ENCODE measurements at places on chromosomes 7 and 10. TPM values are rescaled to one million over a fixed set of nuclear protein-coding genes. Genes with fewer than 3 reads are reported as not detected.

The CLDN3 gene
- 11.0 TPM for total RNA-seq

The SLC26A3 gene
- not detected for total RNA-seq

The MALRD1 gene
- total RNA-seq, result 0.57 TPM

The CCDC172 gene
- total RNA-seq, result not detected

The OR6V1 gene
- total RNA-seq, result not detected

The GJC3 gene
- total RNA-seq, result not detected

The GPRIN2 gene
- 9.1 TPM for total RNA-seq

The GDF2 gene
- total RNA-seq, result 3.5 TPM

The CPED1 gene
- total RNA-seq, result 3.2 TPM

The FOXI2 gene
- not detected for total RNA-seq

The ATP6V0A4 gene
- total RNA-seq, result 0.28 TPM

The SAMD9L gene
- total RNA-seq, result not detected

The PRKCQ gene
- total RNA-seq, result 3.7 TPM

DNA sequence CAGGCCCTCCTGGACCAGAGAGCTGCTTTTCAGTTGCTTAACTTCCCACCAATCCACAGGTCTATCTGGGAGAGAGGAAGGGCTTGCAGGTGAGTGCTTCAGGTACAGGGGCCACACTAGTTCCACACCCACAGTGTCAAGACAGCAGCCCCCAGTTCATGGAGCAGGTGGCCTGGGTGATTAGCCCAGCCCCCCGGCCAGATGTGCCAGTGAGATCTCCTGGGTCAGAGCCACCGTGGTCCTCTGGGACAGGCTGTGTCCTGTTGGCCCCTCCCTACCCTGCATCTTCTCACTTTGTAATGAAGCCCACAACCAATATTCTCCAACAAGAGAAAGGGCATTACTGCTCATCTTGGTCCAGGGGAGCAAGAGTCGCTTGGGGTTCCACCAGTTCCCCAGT is 30.6 kb downstream of the DRGX start:
- H3K36me3 ChIP-seq, result no peaks in the 10 kb centered on the region
- H3K4me1 ChIP-seq, result no peaks in the 10 kb centered on the region
- no peak overlapping the region for H3K4me3 ChIP-seq
- no peak for DNase-seq
- H3K27me3 ChIP-seq, result no peaks in the 10 kb centered on the region

DNA sequence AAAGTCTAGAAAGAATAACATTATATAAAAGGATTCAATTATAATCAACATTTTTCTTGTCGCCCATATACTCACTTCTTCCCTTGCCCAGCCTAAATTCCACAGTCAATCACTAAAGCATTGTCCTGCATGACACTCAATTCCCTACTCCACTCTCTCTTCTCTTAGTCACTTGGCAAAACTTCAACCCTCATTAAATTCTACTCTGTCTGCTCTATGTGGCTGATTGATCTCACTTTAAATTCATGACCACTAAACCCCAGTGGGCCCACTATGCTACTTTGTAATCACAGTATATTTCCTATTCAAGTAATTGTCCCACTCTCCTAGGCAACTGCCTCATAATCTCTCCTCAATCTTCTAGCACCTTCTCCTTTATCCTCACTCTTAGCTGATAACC is 54.1 kb downstream of the MTERF1 start:
- H3K36me3 ChIP-seq, result no peaks in the 10 kb centered on the region
- no peaks in the 10 kb centered on the region for H3K27me3 ChIP-seq
- no peak overlapping the region for H3K4me3 ChIP-seq
- no peaks in the 10 kb centered on the region for H3K4me1 ChIP-seq

GRCh38 chr7:152050547-152050971 is 25.1 kb downstream of the GALNT11 start:
- H3K27me3 ChIP-seq, result no peaks in the 10 kb centered on the region
- H3K27ac ChIP-seq, result no peak overlapping the region
- no peak overlapping the region for H3K4me3 ChIP-seq

DNA sequence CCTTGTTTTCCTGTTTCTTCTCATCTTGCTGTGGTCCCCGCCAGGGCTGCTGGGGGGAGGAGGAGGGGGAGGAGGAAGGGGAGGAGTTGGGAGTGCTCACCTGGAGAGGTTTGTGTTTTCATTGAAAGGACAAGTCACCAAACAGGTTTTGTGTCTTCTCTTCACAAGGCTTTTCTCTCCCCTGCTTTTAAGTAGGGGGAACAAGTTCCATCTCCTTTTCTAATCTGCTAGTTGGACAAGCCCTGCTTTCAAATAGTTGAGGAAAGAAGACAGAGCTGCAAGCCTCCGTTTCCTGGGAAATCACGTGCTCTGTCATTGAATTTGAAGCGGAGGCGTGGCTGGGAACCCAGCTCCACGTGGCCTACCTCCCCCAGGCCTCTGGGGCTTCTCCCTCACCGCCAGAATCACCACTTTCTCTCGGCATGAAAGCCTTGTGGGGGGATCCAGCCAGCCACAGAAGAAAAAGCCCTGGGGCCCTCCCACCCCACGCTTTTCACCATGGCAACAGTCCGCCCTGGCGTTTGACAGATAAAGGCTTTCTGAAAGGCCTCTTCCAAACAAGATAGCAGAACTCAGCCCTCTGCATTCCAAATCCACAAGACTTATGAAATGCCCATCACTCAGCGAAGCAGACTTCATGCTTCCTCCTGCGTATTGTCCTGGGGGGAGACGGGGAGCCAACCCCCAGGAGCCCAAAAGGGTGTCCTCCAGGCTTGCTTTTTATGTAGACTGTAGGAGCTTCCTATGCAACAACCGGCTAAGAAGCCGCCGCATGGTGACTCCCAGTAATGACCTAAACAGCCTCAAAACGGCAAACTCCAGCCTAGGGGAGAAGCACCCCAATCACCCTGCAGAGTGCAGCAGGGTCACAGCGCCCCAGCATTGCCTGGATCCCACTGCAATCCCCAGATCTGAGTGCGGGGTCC is 51.7 kb downstream of the PROSER2 start:
- peak overlapping the region; percentile 96 for H3K27ac ChIP-seq
- no peak overlapping the region for H3K4me3 ChIP-seq
- peaks cover 60% of the 10 kb centered on the region for H3K4me1 ChIP-seq
- peak; percentile 96 for DNase-seq

- H3K27me3 ChIP-seq, result no peaks in the 10 kb centered on the region
- H3K27ac ChIP-seq, result peak overlapping the region; percentile 60
- H3K4me1 ChIP-seq, result peaks cover 33% of the 10 kb centered on the region
- H3K36me3 ChIP-seq, result no peaks in the 10 kb centered on the region
Observed at GRCh38 chr10:96287392-96288105, 16.2 kb upstream of the BLNK start.

GRCh38 chr7:46109437-46109836 is 188.4 kb upstream of the IGFBP3 start:
- H3K27me3 ChIP-seq, result no peaks in the 10 kb centered on the region
- DNase-seq, result no peak
- H3K4me1 ChIP-seq, result peaks cover 13% of the 10 kb centered on the region

DNA sequence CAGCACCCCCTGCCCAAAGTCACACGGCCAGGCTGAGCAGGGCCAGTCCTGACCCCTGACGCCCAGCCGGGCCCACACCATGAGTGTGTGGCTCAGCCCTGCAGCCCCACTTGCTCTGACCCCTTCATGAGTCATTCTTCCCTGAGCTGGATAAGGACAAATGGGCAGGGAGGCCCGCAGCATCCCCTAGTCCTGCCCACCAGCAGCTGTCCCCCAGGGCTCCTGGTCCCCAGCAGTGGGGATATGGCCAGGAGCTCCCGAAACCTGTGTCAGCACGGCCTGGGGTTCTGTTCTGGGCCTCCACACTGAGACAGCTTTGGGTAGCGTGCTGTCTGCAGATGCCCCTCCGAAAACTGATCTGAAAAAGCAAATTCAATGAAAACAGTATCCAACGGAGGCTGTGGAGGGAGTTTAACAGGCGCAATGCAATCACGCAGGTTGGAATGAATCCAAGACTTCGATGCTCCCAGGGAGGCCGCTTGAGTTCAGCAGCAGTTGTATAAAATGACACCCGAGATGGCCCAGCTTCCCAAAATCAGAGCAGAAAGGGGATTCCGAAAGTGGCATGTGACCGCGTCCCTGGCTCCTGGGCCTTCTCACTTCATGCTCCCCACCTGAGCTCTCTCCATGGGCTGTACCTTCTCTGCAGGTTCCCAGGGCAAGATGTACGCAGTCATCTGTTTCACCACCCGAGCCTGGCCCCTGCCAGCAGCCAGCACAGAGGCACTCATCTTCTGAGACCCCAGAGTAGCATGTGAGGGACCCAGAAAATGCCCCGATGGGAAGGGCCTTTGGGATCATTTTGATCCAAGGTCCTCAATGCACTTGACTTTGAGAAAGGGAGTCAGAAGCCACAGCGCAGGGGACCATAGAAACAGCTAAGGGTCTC is 214.1 kb downstream of the USP6NL start:
- DNase-seq, result peak; percentile 3
- no peaks in the 10 kb centered on the region for H3K36me3 ChIP-seq
- no peak overlapping the region for H3K27ac ChIP-seq
- H3K4me3 ChIP-seq, result no peak overlapping the region
- no peaks in the 10 kb centered on the region for H3K27me3 ChIP-seq
- no peaks in the 10 kb centered on the region for H3K4me1 ChIP-seq

- DNase-seq, result no peak
- H3K27ac ChIP-seq, result no peak overlapping the region
- no peak overlapping the region for H3K4me3 ChIP-seq
- H3K36me3 ChIP-seq, result no peaks in the 10 kb centered on the region
Observed at GRCh38 chr10:65294329-65294728, 1631.5 kb upstream of the LRRTM3 start.

DNA sequence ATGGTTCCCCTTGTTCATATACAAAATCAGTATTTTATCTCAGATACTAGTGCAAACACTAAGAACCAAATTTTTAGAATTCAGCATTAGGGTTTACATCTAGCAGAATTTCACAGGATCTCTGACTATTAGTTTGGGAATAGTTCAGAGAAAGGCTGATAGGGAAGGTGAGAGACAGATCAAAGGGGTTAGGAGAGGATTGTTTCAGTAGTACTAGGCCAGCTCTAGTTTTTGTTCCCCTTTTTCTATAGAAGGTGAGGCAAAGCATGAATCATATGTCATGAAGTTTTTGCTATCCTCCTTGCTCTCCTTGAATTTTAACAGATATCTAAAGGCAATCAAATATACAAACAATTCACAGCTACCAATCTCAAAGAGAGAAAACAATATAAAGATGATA is 26.1 kb upstream of the CTNNA3 start:
- no peaks in the 10 kb centered on the region for H3K36me3 ChIP-seq
- DNase-seq, result no peak
- no peak overlapping the region for H3K27ac ChIP-seq
- H3K4me1 ChIP-seq, result no peaks in the 10 kb centered on the region
- H3K27me3 ChIP-seq, result no peaks in the 10 kb centered on the region
- no peak overlapping the region for H3K4me3 ChIP-seq

DNA sequence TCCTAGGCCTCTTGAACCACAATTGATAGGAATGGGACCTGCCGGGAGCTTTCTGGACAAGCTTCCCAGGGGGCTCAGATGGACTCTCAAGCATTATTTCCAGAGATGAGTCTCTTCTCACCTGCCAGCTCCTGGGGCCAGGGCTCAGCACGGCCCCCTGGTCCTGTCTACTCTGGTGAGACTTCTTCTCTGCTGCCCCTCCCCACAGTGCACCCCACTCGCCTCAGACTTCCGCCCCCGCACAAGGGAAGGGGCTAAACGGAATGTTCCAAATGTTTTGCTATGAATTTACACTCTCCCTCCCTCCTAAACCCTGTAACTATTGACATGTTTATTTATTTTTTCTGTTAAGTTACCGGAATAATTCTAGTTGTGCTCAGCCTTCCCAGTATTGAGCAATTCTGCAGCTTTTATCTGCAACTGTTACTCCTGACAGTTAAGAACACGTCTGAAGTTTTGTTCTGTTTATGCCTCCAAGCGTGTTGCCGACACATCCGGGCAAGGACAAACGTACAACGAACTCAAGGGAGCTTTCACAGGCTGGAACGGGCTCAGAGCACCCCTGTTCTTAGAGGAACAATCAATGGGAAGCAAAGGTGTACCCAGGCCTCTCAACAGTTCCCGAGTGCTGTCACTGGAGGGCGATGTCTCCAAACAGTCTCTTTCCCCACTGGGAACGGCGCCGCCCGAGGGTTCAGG is 55.2 kb downstream of the FHIP2A start:
- H3K36me3 ChIP-seq, result no peaks in the 10 kb centered on the region
- H3K27me3 ChIP-seq, result no peaks in the 10 kb centered on the region
- peak; percentile 81 for DNase-seq
- no peaks in the 10 kb centered on the region for H3K4me1 ChIP-seq
- no peak overlapping the region for H3K27ac ChIP-seq
- no peak overlapping the region for H3K4me3 ChIP-seq

- peaks cover 23% of the 10 kb centered on the region for H3K4me1 ChIP-seq
- H3K36me3 ChIP-seq, result no peaks in the 10 kb centered on the region
- H3K27me3 ChIP-seq, result no peaks in the 10 kb centered on the region
- no peak for DNase-seq
- no peak overlapping the region for H3K27ac ChIP-seq
Observed at GRCh38 chr10:110916554-110917346, 2.2 kb downstream of the BBIP1 start.

DNA sequence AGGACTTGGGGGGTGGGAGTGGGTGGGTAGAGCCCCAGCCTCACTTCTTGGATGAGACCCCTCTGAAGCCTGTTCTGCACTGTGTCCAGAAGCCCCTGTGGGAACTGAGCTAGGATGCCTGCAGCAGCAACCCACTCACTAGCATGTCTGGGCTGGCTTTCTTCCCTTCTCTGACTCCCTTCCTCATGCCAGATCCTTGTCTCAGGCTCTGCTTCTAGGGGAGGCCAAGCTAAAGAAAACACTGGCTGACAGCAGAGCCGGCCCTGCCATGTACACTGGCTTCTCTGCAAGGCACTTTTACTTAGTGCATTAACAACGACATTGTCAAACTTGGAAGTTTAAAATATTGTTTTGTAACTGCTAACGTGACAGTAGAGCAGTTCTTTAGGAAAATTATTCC is 50.2 kb downstream of the ARHGAP22 start:
- no peaks in the 10 kb centered on the region for H3K36me3 ChIP-seq
- no peaks in the 10 kb centered on the region for H3K4me1 ChIP-seq
- peak; percentile 18 for DNase-seq
- H3K27ac ChIP-seq, result no peak overlapping the region
- H3K4me3 ChIP-seq, result no peak overlapping the region
- no peaks in the 10 kb centered on the region for H3K27me3 ChIP-seq

DNA sequence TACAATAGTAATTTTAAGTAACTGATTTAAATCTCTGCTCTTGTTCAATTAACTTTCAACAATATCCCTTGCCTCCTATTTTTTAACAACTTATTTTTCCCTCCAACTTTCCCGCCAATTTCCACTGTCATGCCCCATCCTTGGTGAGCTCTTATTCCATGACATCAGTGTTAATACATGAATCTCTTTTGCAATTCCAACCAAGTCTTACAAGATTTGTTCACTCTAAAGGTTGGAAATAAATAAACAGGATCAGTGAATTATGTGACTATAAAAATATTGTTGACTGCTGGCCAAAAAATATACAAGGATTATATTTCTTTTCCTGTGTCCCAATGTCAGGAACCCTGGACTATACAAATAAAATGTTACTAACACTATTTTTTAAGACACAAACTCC is 21.0 kb upstream of the AGMO start:
- no peaks in the 10 kb centered on the region for H3K4me1 ChIP-seq
- H3K27me3 ChIP-seq, result no peaks in the 10 kb centered on the region
- H3K27ac ChIP-seq, result no peak overlapping the region
- no peaks in the 10 kb centered on the region for H3K36me3 ChIP-seq
- DNase-seq, result no peak
- H3K4me3 ChIP-seq, result no peak overlapping the region

GRCh38 chr10:12702215-12702770 is 299.2 kb downstream of the CCDC3 start:
- H3K4me1 ChIP-seq, result peaks cover 3% of the 10 kb centered on the region
- no peak for DNase-seq
- no peaks in the 10 kb centered on the region for H3K36me3 ChIP-seq
- no peak overlapping the region for H3K4me3 ChIP-seq

- no peak overlapping the region for H3K4me3 ChIP-seq
- no peaks in the 10 kb centered on the region for H3K36me3 ChIP-seq
- H3K27me3 ChIP-seq, result no peaks in the 10 kb centered on the region
- no peak overlapping the region for H3K27ac ChIP-seq
- no peak for DNase-seq
Observed at GRCh38 chr7:84088802-84089201, 105.8 kb downstream of the SEMA3A start.

All from cardiac muscle cell (in vitro differentiated cells and primary cell).